Muscle of leg (tissue), 16 donors: ENCODE measurements at places on chromosomes 4 and X. TPM values are rescaled to one million over a fixed set of nuclear protein-coding genes. Genes with fewer than 3 reads are reported as not detected.

GRCh38 chr4:169179609-169180521 lies 90.9 kb downstream of the SH3RF1 start:
- peak; percentile 79 for DNase-seq

DNA sequence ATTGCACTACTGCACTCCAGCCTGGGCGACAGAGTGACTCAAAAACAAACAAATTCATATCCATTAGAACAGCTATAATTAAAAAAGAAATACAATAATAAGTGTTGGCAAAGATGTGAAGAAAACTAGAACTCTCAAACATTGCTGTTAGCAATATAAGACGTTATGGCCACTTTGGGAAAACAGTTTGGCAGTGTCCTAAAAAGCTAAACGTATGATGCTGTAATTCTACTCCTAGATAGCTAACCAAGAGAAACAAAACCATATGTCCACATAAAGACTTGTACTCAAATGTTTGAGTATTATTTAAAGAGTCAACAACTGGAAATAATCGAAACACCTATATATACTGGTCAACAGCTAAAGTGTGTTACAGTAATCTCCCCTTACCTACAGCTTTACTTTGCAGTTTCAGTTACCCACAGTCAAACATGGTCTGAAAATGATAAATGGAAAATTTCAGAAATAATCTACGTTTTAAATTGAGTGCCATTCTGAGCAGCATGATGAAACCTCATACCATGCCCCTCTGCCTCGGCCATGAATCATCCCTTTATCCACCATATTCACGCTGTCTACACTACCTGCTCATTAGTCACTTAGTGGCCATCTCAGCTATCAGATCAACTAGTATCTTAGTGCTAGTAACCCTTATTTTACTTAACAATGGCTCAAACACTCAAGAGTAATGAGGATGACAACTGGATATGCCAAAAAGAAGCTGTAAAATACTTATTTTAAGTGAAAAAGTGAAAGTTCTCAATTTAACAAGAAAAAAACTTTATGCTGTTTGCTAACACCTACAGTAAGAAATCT lies 4.9 kb downstream of the ELF2 start:
- DNase-seq, result peak; percentile 94

DNA sequence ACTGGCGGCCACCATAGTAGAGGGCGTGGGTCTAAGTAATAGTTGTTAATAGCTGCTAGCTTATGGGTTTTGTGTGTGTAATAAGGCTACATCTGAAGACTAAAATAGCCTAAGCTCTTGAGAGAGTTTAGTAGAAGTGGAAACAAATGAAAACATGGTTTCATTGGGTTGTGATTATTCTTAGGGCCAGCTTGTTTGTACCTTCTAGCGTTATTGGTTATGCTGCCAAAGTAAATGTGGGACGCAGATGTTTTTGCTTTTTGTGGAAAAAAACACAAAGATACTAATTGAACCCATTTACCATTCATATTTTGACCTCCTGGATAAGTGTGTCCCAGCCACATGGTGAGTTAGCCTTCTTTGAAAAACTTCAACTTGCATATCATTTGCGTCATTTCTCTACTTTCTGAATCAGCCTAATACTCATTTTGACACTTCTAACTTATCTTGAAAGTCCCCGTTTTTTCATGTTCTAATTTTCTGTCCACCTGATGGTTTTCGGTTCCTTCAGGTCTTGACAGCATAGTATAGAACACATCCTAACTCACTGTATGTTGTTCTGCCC lies 305.3 kb downstream of the FRMPD4 start:
- DNase-seq, result no peak

DNA sequence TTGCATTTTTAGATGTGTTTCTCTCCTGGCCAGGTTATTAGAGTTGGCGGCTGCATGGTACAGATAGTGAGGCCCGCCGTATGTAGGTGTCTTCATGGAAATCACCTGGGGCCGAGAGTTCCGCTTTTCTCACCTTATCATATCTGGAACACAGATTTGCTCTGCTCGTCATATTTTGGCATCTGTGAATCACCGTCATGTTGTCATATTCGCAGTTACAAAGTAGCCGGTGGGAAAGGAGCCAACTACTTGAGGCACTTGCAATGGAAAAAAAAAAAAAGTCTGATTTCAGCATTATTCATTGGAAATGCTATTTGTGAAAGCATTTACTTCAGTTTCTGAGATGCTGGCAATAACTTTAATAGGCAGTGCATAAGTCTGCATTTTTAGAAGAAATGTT lies 1715.2 kb upstream of the TENM3 start:
- DNase-seq, result peak; percentile 65

DNA sequence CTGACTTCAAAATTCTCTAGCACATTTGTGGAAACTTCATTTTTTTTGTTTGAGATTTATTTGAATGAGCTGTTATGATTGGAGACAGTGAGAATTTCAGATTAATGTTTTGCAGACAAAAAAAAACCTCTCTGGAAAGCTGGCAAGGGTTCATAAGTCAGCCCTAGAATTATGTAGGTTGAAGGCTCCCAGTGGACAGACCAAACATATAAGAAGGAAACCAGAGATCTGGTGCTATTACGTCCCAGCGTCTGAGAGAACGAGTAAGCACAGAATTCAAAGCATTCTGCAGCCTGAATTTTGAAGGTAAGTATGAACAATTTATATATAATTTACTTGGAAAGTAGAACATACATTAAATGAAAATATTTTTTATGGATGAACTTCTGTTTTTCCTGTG lies at the start of gene AGTR2:
Gene AGTR2 (plus strand): TSS at position 234 of the 400 bp plus-strand sequence. CDS start 1,537 bp downstream, outside the sequence.
- peak; percentile 84 for DNase-seq

DNA sequence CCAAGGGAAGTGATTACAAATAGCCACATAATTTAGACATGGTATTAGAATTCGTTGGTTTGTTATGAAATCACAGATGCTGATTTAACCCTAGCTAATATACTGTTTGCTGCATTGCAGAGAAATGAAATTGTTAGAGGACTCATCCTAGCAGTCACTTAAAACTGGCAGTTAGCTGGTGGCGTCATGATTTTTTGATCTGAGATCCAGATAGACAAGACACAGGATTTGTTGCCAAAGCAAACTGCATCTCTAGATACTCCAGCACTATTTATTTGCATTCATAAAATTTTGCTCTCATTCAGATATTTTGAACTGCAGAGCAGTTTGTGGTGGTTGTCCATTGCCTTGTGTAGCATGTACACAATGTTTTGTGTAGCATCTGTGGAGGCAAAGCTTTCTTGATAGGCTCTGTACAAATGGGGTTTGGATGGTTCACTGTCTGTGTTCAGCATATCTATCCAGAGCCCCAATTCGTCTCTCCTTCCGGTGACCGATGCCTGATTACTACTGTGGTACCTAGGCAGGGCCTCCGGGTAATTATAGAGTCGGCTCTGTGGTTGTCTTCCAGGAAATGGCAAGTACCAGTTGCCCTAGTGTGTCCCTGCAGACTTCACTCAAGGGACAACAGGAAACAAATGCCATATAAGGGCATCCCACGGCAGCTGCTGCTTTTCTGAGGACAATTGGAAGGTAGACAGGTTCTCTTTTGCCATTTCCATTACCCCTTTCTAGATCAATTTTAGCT lies 30.1 kb upstream of the SPARCL1 start:
- DNase-seq, result peak; percentile 28

DNA sequence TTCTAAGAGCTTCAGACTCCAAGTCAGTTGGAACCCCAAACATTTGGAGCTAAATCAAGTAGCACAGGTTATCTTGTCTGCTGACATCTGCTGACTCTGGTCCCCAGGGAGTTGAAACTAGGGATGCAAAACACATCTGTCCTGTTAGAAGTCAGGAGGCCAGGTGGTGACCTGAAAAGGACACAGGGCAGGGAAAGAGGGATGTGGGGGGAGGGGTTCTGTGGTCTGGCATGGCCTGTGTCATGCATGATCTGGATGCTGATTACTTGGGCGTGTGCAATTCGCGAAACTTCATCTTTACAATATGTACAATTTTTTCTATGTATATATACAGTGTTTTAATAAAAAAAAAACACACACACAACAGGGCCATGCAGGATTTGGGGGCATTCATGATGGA lies 55.3 kb downstream of the FHDC1 start:
- DNase-seq, result no peak

GRCh38 chr4:6056976-6057766 lies 38.9 kb upstream of the C4orf50 start:
- no peak for DNase-seq

DNA sequence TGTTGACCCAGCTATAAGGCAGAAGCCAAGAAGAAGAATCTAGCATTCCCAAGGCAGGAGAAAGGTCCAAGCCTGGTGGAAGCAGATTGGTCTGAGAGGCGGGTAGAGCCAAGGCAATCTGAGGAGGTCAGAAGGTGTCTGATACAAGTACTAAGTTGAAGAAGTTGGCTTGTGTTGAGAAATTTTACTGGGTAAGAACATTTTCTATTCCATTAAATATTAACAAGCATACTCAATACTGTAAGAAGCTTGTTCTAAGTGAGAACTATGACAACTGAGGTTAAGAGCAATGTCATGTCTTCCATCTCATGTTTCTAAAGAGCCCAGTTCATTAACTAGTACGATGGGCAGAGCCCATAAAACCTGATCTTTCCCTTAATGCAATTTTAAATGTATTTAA lies 75.0 kb downstream of the FAM13A start:
- DNase-seq, result no peak

GRCh38 chr4:25104591-25104990 lies 55.7 kb downstream of the SEPSECS start:
- DNase-seq, result no peak

GRCh38 chr4:154491341-154492271 lies at the start of gene DCHS2:
Gene DCHS2, minus strand, starts transcription at chr4:154491799. Its CDS starts 444 bp downstream, at chr4:154491355.
- DNase-seq, result peak; percentile 91

DNA sequence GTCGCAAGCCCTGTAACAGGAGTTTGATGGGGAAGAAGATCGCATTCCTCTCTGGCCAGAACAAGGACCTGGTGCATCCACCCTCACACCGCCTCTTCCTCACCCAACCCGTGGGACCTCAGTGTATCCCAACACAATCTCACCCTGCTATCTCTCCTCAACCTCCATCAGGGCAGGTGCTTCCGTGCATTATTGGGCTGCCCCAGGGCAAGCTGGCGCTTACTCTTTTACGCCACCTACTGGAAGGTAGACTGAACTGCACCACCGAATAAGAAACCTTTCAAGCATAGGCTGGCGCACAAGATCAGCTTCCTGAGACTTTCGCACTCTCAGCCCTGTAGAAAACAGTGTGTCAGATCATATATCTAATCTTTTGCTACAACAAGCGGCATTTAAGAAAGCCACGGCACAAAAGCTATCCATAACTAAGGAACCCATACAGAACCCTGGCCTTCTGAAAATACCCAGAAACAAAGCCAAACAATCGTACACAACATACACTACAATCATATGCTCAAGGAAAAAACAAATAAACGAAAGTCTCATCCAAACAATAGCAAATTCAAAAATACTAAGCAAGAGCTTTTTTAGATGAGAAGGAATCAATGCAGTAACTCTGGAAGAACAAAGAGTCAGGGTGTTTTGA lies 209.3 kb downstream of the UGT8 start:
- no peak for DNase-seq

DNA sequence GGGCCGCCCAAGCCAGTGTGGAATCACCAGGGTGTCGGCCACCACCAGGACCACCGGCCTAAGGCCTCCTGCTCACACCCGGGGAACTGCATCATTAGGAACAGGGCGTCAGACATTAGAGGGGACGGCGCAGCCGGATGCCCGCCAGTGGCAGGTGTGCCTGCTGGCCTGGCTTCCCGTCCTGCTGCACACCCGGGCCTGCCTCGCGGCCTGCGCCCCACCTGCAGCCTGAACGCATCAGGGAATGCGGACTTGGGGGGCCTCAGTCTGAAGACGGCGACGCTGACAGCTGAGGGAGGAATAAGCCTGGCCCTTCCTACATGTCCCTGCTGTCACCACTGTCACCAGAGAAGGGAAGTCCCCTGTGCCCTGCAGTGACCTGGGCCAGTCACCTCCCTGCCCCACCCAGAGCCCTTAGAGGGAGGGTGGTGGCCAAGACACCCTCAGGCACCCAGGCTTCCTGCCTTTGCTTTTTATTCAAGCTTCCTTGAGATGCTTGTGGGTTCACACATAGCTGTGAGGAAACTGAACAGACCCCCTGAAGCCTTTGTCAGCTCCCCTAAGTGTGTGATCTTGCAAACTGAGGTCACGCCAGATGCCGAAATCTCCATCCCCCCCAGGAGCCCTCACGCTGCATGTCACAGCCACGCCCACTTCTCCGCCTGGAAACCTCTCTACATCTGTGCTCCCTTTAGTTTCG lies 3.2 kb downstream of the DGKQ start:
- DNase-seq, result no peak

DNA sequence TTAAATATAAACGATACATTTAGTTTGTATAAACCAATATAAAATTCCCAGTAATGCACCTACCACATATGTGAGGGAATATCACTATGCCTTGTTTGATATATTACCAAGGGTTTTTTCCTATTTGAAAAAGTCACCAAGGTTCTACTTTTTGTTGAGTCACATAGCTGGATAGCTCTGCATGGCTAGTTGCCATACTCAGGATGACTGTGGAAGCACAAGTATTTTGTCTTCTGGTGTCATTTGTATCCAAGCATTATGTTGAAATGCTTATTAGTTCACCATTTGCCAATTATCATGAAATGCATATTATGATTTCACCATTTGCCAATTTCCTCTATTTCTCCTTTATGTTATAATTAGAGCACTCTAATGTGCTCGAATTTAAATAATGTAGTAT lies 162.7 kb upstream of the TTC29 start:
- DNase-seq, result no peak

DNA sequence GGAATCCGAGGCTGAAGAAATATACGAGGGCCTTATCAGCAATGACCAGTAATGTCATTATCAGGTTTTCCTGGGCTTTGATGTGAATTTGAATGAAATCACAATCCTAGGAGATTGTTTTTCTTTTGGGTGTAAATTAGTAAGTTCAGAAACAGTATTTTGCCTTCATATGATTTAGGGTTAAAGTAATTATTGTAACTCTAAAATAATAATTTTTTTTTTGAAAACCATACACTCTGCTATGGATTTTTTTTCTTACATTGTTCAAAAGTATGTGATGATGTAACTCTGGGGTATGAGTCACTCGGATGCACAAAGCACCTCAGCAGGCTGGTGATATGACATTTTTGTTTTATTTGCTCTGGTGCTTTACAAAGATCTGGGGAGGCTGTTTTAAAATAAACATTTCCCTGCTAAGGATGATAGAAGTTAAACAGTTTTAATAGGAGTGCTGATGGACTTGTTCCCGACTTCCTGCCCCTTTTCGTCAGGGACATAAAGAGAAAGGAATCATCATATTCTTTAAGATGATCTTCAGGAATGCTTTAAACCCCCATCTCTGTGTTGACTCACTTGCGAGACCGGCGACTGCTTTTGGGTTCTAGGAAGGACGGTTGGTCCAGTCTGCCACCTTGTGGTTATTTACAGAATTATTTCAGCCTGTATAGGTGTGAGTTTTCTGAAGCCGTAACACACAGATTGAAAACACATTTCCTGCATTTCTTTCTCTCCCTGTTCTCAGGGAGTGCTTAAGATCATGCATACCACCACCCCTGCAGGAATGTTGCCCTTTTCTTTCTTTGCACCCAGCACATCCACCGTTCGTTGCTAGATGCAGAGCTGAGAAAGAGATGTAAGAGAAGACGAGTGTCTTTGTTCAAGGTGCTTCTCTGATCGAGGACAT lies 72.5 kb downstream of the RAPGEF2 start:
- peak; percentile 90 for DNase-seq

TRIM75 gene
- 0.09 TPM for total RNA-seq

HSFX2 gene
- 0.75 TPM for total RNA-seq

PSAPL1 gene
- not detected for total RNA-seq

SLC7A11 gene
- total RNA-seq, result 0.93 TPM

SLC35A2 gene
- total RNA-seq, result 7.7 TPM
